Fibroblast of lung (primary cell): ENCODE measurements at places on chromosomes 2 and 18. TPM values are rescaled to one million over a fixed set of nuclear protein-coding genes. Genes with fewer than 3 reads are reported as not detected.

Gene STARD7
- 71.7 and 121 TPM in 2 replicates for total RNA-seq

Gene CAB39
- total RNA-seq: 54.2 and 72.3 TPM in 2 replicates

Gene HEATR5B
- 16.7 and 22.0 TPM in 2 replicates for total RNA-seq

Gene UGT1A6
- total RNA-seq: not detected in 2 replicates

Gene EDAR
- total RNA-seq: not detected in 2 replicates

GRCh38 chr2:235661167-235661937 lies 167.5 kb downstream of the AGAP1 start:
- no peak for DNase-seq
- H3K4me1 ChIP-seq: peaks cover 23% of the 10 kb centered on the region
- no peaks in the 10 kb centered on the region for H3K27me3 ChIP-seq
- no peak overlapping the region for H3K4me3 ChIP-seq
- no peaks in the 10 kb centered on the region for H3K36me3 ChIP-seq
- H3K27ac ChIP-seq: no peak overlapping the region

DNA sequence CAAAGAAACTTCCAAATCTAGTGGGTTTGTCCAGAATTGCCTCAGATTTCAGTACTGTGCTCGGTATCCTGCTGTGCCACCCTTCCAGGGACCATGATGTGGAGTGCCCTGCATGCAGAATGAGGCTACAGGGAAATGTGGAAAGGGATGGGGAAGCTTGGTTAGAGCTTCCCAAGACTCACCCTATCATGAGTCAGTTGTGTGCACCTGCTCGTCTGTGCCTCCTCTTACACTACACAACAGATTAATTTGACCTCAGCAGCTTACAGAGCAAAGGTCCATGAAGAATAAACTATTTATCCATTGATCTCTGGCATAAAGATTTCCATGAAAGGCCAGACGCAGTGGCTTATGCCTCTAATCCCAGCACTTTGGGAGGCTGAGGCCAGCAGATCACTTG lies 21.3 kb upstream of the NCK2 start:
- no peaks in the 10 kb centered on the region for H3K27me3 ChIP-seq
- H3K27ac ChIP-seq: no peak overlapping the region
- no peak for DNase-seq
- no peaks in the 10 kb centered on the region for H3K36me3 ChIP-seq
- H3K4me3 ChIP-seq: no peak overlapping the region

- DNase-seq: no peak
- no peaks in the 10 kb centered on the region for H3K27me3 ChIP-seq
- H3K4me1 ChIP-seq: no peaks in the 10 kb centered on the region
- H3K4me3 ChIP-seq: no peak overlapping the region
Measured at GRCh38 chr2:176692533-176692932, 423.3 kb downstream of the MTX2 start.

- DNase-seq: no peak
- no peaks in the 10 kb centered on the region for H3K4me1 ChIP-seq
- H3K27ac ChIP-seq: no peak overlapping the region
- H3K36me3 ChIP-seq: no peaks in the 10 kb centered on the region
Measured at GRCh38 chr2:211623096-211623495, 915.5 kb downstream of the ERBB4 start.

- no peak for DNase-seq
- peaks cover 50% of the 10 kb centered on the region for H3K27me3 ChIP-seq
- no peak overlapping the region for H3K27ac ChIP-seq
Measured at GRCh38 chr2:232420073-232420454, 13.4 kb downstream of the ALPG start.
